ENCODE measurements at places on chromosomes 12 and 14.

- DNase-seq, result no peak
Measured at GRCh38 chr12:51953864-51954263, 2.4 kb downstream of the ACVR1B start.

GRCh38 chr14:48725051-48725734, 861.0 kb downstream of the RPS29 start:
- no peak for DNase-seq

DNA sequence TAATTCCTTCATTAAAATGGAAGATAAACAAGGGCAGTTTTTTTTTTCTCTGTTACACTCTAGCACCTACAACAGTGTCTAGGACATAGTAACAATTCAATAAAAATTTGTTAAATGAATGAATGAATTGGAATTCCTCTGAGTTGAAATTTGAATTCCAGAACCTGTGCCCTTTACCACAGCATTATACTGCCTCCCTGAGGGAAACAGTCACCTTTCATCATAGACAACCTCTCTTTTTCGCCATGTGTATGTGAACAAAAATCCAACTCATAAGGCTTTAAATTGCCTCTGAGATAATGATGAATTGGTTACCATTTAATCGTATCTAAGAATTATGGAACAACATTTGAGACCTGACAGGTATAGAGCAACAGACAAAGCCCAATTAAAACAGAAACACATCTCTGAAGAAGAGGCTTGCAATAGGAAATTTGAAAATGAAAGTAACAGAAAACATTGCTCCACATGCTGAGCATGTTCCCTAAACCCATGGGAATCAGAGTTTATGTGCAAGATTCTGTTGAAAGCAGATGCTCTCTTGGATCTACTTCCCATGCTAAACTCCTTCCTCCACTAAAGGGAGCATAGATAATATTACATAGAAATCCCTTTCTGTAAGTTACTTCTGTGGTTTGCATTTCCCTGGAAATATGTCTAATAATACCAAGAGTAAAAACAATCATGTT, 657.8 kb downstream of the GALC start:
- DNase-seq, result no peak

DNA sequence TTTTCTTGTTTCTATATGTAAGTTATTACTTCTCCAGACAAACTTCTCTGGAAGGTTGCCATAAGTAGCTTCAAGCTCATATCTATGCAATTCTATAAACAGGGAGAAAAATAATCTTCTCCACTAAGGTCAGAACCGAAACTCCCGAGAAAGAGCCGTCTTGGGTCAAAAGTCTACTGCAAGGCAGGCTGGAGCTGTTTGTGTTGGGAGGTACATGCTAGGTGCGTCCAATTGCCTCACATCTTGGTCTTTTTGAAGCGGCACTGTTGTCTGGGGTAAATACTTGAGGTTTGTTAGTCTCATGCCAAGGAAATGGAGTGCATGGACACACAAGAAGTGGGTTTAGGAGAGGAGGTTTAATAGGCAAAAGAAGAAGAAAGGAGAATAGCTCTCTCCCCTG, 674.7 kb upstream of the TMEM132C start:
- no peak for DNase-seq

- no peak for DNase-seq
Measured at GRCh38 chr12:9405886-9406563, 197.8 kb upstream of the PZP start.
